Coronary artery (tissue), 2 donors: ENCODE measurements at places on chromosomes 5 and 9.
A peak's percentile ranks its signal among the peaks of the same experiment; 100 is the strongest.

DNA sequence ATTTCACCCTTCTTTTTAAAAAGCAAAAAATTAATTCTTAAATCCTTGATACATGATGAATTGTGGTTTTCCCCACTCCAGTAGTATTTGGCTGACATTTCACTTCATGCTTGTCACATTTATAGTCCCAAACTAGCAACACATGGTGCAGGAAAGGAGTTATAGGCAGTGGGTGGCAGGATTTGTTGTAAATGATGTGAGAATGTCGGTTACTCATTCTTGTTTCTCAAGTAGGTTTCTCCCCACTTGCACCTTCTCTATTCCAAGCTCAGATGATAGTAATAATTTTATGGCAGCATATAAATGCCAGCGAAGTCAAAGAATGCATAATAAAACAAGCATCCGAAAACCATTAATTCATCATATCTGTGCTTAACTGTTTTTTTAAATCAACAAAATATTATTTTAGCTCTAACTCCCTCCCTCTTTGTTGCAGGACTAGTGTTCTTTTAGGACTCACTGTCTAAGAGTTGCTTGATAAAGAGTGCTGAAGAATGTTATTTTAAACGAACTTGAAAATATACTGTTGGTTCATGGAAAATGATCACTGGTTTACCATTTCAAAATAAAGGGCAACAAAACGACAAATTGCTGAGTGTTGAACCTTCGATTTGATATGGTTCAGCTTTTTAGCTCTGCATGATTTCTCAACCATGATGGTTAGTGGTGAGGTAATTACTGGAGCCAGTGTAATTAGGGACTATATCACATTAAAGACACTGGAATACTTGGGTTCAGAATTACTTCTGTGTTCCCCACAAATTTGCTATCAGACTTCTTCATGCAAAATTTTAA is 88.1 kb upstream of the ADAMTSL1 start:
- no peak for DNase-seq

GRCh38 chr5:32044434-32044833 is 129.7 kb downstream of the GOLPH3 start:
- no peak for DNase-seq

GRCh38 chr9:124805186-124805585 is 28.3 kb downstream of the OLFML2A start:
- no peak for DNase-seq

- DNase-seq = no peak
Observed at GRCh38 chr5:146340260-146341081, 1.8 kb downstream of the POU4F3 start.

- no peak for DNase-seq
Observed at GRCh38 chr9:109329638-109330258, 8.9 kb upstream of the EPB41L4B start.

GRCh38 chr9:73009649-73010288 is 56.9 kb upstream of the ALDH1A1 start:
- no peak for DNase-seq

DNA sequence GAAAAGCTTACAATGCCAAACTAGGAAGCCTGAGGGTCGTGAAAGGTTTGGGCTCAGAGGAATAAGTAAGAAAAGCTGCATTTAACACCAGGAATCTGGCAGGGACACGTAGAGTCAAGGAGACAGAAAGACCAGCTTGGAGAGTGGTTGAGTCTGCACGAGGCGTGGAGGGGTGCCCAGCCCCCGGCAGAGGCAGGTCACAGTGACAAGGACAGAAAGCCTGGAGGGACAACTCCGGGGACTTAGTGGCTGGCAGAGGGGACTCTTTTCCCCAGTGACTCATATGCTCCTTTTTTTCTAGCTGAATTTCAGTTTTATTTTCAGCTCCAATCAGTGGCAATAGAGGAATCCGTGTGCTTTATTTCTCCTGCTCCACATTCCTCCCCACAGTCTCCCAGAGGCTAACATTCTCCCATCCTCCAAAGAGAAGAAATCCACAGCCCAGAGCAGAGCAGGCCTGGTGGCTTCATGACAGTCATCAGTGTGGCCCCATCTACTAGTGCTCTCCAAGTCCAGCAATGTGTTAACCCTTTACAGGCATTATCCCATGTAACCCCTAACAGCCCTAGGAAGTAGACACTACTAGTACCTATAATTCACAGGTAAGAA is 80.7 kb downstream of the KCNIP1 start:
- no peak for DNase-seq

- DNase-seq = no peak
Observed at GRCh38 chr9:88652876-88653275, 117.9 kb downstream of the NXNL2 start.

- DNase-seq = no peak
Observed at GRCh38 chr9:26754509-26755164, 138.0 kb downstream of the CAAP1 start.

GRCh38 chr5:131536211-131536826 is 98.7 kb downstream of the RAPGEF6 start:
- no peak for DNase-seq

DNA sequence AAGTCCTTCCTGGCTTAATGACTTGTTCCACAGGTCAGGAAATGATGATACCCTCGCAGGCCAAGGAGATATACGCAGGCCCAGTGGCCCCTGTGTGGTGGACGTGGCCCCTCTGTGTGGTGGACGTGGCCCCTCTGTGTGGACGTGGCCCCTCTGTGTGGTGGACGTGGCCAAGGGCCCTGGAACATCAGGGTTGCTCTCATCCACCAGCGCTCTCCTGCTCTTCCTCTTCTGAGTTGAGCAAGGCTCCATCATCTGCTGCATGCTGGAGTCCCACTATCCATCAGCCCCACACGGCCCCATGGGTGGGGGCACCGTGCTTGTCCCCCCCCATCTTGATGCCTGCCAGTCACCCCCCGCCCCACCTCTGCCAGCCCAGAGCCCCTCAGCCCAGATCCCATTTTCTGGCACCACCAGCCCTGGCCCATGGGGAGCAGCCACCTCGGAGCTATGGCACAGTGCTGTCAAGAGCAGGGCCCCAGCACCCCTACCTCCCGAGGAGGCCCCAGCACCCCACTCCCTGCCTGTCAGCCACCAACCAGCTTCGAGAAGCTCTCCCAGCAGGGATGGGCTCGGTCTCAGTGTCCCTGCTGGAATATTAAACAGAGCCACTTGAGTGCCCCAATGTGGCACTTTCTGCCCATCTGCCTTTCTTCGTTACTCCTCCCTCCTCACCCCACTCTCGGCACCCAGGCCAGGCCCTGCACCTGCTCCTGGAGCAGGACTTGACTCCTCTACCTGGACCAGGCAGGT is 8.1 kb downstream of the LRRC14B start:
- no peak for DNase-seq

DNA sequence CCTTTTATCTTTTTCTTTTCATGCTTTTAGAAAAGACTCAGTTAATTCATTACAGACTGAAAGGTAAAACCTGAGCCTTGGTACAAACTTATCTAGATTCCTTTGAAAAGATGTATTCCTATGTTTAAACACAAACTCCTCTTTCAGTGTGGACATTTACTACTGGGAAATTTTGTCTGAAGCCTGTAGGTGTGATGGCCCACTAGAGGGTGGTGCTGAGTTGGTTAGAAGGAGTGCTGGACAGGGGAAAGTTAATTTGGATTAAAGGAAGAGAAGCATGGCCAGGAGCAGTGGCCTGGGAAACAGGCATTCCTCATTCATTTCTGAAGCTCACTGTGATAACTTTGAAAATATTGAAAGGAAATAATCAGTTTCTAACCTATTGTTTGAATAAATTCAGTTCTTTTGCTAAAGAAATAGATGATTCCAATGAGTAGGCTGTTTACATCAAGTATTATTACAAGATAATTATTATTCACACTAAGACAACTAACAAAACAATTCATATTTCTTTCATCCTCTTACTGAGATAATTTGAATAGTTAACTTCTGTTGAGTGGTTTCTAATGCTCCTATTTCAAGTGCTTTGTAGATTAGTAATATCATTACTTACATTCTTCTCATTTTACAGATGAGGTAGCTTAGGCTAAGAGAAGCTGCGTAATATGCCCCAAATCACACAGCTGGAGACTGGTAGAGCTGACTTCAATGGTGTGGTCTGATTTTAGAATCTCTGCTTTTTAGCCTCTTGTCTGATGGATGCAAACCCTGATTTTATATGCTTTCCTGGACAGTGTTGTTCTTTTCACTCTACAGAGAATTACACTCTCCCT is 150.9 kb downstream of the ADGRV1 start:
- DNase-seq = no peak

DNA sequence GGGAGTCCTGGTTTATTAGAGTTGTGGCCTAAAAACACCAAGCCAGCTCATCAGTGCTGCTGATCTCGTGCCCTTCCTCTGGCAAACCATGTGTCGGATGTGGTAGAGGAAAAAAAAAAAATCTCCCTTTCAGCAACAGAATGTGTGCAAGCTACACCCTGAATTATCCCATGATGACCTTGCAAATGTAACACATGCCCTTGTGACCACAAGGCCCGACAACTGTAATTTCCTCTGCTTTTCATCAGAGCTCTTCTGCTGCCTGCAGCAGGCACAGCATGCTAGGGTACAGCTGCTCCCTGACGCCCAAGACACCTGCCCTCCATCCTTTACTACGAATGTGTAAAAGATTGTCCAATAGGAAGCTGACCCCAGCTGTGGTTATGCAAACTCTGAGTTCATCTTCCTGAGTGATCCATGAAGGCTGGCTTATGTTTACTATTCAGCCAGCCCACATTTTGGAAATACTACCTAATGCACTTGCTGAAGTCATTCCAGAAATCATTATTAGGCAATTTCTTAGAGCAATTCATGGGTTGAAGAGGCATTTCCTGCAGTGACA is 14.6 kb upstream of the BNC2 start:
- no peak for DNase-seq

GRCh38 chr5:2757563-2758351 is 6.3 kb upstream of the IRX2 start:
- peak; percentile 38 for DNase-seq
